Hair follicle dermal papilla cell (primary cell): ENCODE measurements at places on chromosomes 5 and 9. TPM values are rescaled to one million over a fixed set of nuclear protein-coding genes. Genes with fewer than 3 reads are reported as not detected.

Gene CYLC2
- not detected in 2 replicates for total RNA-seq

Gene GFI1B
- total RNA-seq, result not detected in 2 replicates

Gene JAKMIP2
- total RNA-seq, result 7.8 and 8.1 TPM in 2 replicates

Gene DBH
- total RNA-seq, result not detected in 2 replicates

Gene CMBL
- 6.7 and 8.7 TPM in 2 replicates for total RNA-seq

Gene CARD6
- 14.6 and 18.0 TPM in 2 replicates for total RNA-seq

Gene ZNF618
- 17.1 and 20.3 TPM in 2 replicates for total RNA-seq
